ENCODE measurements at places on chromosomes 12 and 14. TPM values are rescaled to one million over a fixed set of nuclear protein-coding genes. Genes with fewer than 3 reads are reported as not detected.

DDX47 gene
- total RNA-seq: 73.9 TPM

CCDC38 gene
- not detected for total RNA-seq

COPS7A gene
- total RNA-seq: 96.7 TPM

BEST3 gene
- not detected for total RNA-seq

LRCOL1 gene
- total RNA-seq: not detected

BICDL1 gene
- not detected for total RNA-seq

RFX4 gene
- not detected for total RNA-seq

APOF gene
- total RNA-seq: not detected

ADAMTS20 gene
- total RNA-seq: not detected

ASIC1 gene
- 8.8 TPM for total RNA-seq

RAD9B gene
- not detected for total RNA-seq

TC2N gene
- 1.3 TPM for total RNA-seq

KRT85 gene
- not detected for total RNA-seq

SRRM4 gene
- not detected for total RNA-seq

KNTC1 gene
- 5.2 TPM for total RNA-seq

MYBPC1 gene
- total RNA-seq: not detected

RERGL gene
- total RNA-seq: not detected
